Upper lobe of right lung (tissue), 1 donor: ENCODE measurements at places on chromosomes 4 and X. TPM values are rescaled to one million over a fixed set of nuclear protein-coding genes. Genes with fewer than 3 reads are reported as not detected.

DNA sequence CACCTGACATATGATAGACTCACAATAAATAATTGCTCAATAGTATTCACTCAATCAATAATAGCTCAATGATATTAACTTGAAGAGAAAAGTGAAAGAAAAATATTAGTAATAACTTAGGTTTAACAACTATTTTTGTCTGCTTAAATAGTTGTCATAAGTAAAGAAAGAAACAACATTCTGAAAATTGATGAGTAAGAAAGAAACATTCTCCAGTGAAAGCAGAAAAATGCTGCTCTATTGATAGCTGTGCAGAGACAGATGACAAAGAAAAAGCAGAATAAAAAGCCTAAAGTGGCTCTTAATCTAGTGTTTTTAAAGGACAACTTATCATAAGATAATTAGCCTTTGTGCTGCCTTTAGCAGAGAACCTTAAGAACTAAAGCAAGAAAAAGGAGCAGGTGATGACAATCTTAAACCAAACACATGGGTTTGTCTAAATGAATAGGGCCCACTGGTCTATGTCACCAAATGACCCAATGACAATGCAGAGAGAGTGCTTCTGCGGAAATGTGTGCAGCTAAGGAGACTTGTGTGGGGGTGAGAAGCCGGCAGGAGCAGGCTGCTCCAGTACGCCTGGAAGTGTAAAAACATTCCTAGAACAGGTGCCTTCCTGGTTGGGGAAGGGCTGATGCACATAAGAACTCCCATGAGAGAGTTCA lies 13.2 kb downstream of the HS3ST1 start:
- H3K36me3 ChIP-seq, result no peaks in the 10 kb centered on the region
- no peaks in the 10 kb centered on the region for H3K4me1 ChIP-seq
- no peak overlapping the region for H3K27ac ChIP-seq
- H3K27me3 ChIP-seq, result no peaks in the 10 kb centered on the region
- DNase-seq, result no peak

DNA sequence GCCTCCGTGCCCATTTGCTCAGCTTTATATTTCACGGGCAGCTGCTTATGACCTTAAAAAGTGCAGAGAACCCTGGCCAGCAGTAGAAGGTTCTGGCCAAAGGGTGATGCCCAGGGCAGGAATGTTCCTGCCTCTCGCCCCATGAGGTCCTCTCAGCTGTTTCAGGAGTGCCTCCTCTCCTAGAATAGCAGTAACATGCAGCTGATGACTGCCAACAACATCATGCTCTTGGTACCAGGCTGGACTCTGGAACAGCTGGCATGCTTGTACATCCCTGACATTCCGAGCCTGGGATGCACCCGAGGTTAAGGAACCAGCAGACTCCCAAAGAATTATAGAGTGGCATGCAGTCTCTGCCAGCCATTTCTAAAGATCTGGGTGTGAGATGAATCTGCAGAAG lies 11.7 kb upstream of the TENM3 start:
- H3K36me3 ChIP-seq, result no peaks in the 10 kb centered on the region
- H3K27me3 ChIP-seq, result no peaks in the 10 kb centered on the region
- no peaks in the 10 kb centered on the region for H3K4me1 ChIP-seq
- no peak for DNase-seq
- no peak overlapping the region for H3K4me3 ChIP-seq

DNA sequence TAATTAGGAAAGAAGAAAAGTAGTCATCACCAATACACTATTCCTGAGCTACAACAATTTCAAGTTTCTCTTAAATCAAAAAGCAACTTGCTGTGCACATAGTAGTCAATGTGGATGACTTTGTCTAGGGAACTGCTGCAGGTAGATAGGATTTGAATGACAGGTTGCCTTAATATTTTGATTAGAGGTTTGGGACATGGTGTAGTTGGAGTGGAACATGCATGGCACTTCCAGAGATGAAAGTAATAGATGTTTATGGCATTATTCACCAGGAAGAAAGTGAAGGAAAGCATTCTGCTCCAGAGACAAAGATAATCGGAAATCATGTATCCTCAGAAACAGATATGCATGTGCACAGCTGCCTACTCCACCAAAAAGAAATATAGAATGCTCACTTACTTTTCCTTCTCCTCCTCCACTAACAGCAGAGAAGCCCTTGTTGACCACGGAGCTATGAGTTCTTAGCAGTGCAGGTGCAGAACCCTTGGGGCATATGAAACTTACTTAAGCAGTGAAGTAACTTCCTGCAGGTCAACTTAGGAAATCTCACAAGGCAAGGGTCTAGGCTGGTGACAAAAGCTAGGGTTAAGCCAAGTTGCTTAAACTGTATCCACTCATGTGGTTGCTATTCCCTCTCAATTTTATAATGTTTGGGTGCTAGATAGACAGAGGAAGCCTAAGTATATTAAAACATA lies 390.8 kb downstream of the HNRNPD start:
- H3K4me3 ChIP-seq, result no peak overlapping the region
- H3K4me1 ChIP-seq, result no peaks in the 10 kb centered on the region
- no peak for DNase-seq

DNA sequence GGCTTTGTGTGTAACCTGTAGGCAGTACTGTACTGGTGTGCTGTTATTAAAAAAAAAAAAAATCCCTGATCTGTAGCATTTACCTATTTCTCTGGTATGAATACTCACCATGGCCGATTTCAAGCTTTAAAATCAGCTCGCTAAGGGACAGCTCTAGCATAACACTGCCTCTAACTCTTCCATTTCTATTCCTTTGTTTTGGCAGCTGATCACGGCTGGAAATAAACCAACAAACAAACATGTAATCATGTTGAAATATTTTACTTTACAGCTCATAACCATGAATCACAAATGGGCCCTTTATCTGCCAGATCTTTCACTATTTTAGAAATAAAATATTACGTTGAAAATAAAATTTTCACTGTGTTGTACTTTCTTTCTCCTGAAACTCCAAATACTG lies 60.5 kb upstream of the IL15 start:
- no peaks in the 10 kb centered on the region for H3K27me3 ChIP-seq
- no peaks in the 10 kb centered on the region for H3K4me1 ChIP-seq
- no peak for DNase-seq

The PPP1R2C gene
- not detected for total RNA-seq

The SHISA3 gene
- total RNA-seq, result 5.8 TPM
